ENCODE measurements at places on chromosomes 2 and 18.

GRCh38 chr18:57431002-57431382, 4.2 kb upstream of the ONECUT2 start:
- no peak for DNase-seq

- DNase-seq = peak; percentile 66
Measured at GRCh38 chr2:183078464-183079138, at the start of gene DUSP19. TSS of gene DUSP19 (plus strand) at chr2:183078747. CDS start at chr2:183078934, 187 bp downstream.

DNA sequence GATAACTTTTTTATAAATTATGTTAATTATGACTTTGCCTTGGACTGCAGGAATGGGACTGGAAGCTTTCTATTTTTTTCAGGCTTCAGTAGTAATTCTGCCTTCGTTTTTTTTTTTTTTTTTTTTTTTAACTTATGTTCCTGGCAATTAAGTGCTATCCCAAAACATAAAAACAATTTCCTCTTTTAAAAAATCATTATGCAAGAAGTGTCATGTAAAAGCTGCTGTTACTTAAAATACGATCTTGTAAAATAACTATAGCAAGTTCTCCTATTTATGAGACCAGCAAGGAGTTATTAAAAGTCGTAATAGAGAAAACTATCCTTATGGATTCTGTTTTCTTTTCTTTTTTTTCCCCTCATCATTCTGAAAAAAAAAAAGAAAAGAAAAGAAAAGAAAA, 301.6 kb upstream of the FBXO11 start:
- no peak for DNase-seq

- DNase-seq = no peak
Measured at GRCh38 chr18:22297008-22297407, 120.7 kb downstream of the CTAGE1 start.

GRCh38 chr18:79047556-79048244, 21.5 kb upstream of the ATP9B start:
- DNase-seq = no peak

DNA sequence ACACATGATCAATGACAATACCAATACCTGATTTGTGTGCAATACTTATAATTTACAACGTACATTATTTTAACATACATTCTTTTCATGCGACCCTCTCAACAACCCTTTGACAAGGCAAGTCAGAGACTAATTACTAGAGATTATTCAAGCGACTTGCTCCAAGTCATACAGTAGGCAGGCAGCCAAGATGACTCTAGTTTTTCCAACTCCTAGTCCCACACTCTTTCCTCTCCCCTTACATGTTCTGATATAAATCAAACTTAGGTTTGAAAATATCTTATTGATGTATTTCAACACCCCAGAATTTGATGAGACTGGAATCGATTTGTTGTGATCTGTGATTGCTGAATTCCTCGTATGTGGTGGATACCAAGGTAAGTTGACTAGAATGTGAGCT, 8.0 kb upstream of the CYP27C1 start:
- DNase-seq = no peak

DNA sequence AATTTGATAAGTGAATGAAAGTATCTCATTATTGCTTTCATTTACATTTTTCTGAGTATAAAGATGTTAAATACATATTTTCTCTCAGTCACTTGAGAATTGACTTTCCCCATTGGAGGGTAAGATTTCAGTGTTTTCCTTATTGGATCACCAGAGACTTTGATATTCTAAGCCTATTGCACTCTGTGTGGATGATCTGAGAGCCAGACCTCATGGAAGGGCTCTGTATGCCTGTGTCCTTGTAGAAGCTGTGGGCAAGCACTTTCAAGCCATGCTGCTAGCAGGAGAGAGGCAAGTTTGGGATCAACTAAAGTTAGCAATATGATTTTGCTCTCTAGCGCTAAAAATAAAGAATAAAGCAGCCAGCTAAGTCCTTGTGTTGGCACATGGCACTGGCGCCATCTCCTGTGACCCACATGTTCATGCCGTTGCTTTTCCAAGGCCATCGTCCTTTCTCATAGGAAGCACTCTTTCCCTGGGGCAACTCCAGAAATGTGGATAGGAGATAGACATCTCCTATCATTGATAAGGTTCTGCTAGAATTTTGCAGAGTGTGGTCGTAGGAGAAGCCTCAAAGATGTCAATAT, 72.6 kb downstream of the AOX1 start:
- DNase-seq = no peak

GRCh38 chr2:237290261-237290660, 123.7 kb downstream of the COL6A3 start:
- DNase-seq = no peak

DNA sequence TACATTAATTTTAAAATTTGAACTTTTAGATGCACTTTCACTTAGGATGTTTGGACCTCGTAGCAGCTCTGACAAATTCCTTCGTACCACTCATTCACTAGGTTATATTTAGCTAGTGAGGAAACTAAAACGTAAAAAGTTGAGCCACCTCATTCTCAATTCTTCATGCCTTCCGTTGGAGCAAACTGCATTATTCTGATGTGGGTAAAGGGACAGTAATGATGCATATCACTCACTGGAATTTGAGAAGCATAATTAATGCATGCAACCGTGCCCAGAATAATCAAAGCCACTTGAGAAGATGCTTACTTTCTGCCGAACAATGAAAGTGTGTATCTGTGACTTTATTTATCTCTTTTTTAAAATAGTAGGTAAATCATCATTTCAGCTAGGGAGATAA, 2.2 kb downstream of the CNOT9 start:
- no peak for DNase-seq

- DNase-seq = no peak
Measured at GRCh38 chr18:3260995-3261372, 949 bp upstream of the MYL12B start.

DNA sequence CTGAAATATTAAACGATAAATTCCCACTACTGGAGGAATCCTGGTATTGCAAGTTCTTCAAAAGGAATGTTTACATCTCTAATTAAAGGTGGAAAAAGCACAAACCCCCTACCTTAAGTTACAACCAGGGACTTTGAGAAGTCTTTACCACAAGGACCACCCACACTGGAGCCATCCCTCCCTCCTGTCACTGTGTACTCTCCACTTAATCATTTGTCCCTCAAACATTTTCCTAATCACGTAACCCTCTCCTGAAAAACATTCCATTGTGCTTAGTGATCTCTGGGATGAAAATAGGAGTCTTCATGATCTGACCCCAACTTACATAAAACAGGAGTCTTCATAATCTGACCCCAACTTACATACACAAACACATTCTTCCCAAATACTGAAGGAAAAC, 85.7 kb downstream of the SUCLG1 start:
- DNase-seq = no peak

DNA sequence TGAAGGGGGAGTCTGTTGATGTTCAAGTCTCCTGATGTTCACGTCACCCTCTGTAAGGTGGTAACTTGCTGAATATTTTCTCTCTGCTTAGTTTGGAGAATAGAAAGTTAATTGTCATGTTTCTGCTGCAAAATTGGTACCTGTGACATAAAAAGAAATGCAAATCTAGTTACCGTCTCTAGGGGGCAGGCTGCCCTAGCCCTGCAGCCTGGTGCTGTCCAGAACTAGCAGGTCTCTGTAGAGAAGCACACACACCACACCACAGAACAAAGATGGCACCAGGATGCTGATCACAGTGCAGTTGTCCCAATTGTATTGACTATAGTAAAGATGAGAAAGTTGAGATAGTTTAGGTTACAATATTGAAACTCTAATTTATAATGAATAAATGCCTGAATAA, 47.0 kb downstream of the SLC9A4 start:
- no peak for DNase-seq

- no peak for DNase-seq
Measured at GRCh38 chr18:58638441-58638840, 9.6 kb upstream of the ALPK2 start.

DNA sequence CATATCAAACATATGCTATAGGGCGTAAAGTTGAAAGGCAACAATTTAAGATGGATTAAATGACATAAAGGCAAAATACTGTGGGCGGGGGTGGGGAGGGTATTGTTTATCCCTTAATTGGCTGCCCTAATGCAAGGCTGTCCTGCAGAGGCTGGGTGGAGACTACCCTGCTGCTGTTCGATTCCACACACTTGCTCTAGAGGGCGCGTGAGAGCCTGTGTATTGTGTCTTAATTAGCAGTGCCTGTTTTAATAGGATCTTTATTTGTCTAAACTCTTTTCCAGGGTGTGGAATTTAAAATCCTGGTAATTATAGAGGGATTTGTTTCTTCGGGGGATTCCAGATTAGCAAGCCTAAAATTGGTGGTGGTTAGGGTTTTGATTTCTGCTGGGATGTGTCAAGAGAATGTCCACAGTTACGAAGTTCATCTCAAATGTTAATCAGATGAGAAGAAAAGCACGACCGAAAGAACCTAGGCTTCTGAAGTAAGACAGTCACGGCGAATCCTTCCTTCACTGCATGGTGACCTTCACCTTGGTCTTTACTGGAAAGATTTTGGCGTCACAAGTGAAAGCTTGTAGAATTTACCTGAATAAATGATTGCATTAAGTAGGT, 103.5 kb upstream of the MAP3K20 start:
- peak; percentile 4 for DNase-seq
